H1 (cell line): ENCODE measurements at places on chromosomes 4 and X. TPM values are rescaled to one million over a fixed set of nuclear protein-coding genes. Genes with fewer than 3 reads are reported as not detected.

DNA sequence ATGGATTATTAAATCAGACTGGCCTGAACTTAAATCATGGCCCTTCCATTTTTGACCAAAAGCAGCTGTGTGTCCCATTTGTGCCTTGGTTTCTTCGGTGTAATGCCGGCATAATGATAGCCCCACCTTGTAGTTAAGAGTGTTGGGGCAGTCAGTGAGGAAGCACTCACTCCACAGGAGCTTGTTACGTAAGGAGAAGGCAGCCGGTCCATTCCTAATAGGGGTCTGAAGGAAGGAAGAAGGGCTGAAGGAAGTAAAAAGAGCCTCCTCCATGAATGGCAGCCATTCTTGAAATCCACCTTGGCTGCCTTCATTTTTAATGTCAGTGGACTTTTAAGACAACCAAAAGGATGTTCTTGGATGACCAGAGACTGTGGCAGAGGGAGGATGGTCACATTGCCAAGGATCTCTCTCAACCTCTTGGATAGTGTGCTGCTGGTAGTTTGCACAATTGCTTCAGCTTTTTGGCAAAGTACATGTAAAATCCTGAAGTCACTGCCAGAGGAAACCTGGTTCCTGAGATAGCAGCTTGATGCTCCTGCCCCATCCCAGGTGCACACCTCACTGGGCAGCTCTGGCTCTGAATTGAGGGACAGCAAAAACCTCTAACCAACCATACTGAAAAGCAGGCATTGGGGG is 113.5 kb downstream of the PTTG2 start:
- H3K36me3 ChIP-seq, result no peaks in the 10 kb centered on the region; the same call in 1 of the 2 replicates
- peaks cover 2% of the 10 kb centered on the region; the same call in 1 of the 2 replicates for H3K4me1 ChIP-seq
- H3K27me3 ChIP-seq, result no peaks in the 10 kb centered on the region
- H3K4me3 ChIP-seq, result no peak overlapping the region
- H3K27ac ChIP-seq, result no peak overlapping the region

- no peaks in the 10 kb centered on the region for H3K27me3 ChIP-seq
- peak overlapping the region; percentile 80 for H3K4me3 ChIP-seq
- DNase-seq, result no peak
- H3K4me1 ChIP-seq, result peaks cover 5% of the 10 kb centered on the region; the same call in 1 of the 2 replicates
- H3K36me3 ChIP-seq, result no peaks in the 10 kb centered on the region
- peak overlapping the region; percentile 85 for H3K27ac ChIP-seq
Observed at GRCh38 chr4:151324124-151324751, 1.2 kb downstream of the SH3D19 start.

DNA sequence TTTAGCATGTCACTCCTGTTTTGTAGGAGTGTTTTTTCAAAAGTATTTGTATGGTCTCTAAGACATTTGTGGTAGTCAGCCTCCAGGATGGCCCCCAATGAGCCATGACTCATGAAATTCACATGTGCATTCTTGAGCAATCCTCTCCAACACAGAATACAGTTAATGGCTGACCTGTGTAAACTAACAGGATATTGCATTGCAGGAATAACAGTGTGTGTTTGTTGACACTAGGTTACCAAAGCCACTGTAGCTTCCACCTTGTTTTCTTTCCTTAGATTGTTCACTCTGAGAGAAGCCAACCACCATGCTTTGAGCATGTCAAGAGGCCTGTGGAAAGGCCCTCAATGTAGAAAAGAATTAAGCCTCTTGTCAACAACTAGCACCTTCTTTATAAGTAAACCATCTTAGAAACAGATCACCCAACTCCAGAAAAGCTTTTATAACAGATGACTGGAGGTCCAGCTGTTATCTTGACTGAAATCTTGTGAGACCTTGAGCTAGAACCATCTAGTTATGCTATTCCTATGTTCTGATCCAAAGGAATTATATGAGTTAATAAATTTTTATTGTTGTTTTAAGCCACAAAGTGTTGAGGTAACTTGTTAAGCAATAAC is 28.5 kb downstream of the TBCK start:
- H3K4me1 ChIP-seq, result no peaks in the 10 kb centered on the region
- H3K27me3 ChIP-seq, result no peaks in the 10 kb centered on the region
- no peaks in the 10 kb centered on the region for H3K36me3 ChIP-seq
- no peak overlapping the region for H3K27ac ChIP-seq
- no peak overlapping the region for H3K4me3 ChIP-seq

DNA sequence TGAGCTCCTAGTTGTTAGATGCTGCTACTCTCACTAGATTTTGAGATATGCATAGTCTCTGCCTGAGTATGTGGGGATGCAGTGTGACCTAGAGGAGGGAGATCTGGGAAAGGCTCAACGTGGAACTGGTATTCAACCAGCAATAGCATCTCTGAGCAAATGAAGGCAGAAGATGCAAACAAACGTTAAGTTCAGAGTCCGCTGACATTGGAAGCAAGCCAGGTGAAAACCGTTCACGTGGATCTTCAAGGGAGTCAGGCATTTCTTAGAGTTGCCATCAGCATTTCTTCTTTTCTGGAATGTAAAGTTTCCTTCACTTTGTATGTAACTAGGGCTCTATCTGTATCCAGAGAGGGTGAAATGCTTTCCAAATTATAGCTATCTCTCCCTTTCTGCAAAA is 59.9 kb downstream of the C4orf51 start:
- H3K27me3 ChIP-seq, result no peaks in the 10 kb centered on the region
- no peaks in the 10 kb centered on the region for H3K36me3 ChIP-seq
- H3K27ac ChIP-seq, result no peak overlapping the region
- H3K4me3 ChIP-seq, result no peak overlapping the region

DNA sequence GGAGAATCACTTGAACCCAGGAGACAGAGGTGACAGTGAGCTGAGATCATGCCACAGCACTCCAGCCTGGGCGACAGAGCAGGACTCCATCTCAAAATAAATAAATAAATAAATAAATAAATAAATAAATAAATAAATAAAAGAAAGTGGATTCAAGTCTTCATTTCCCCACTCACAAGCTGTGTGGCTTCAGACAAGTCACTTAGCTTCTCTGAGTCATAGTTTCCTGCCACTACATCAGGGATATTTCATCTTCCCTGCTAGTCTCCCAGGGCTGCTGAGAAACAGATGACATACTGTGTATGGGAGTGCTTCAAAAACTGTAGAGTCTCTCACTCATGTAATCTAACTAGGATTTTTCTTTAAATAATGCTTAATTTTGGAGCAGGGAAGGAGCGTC is 37.2 kb downstream of the TBC1D9 start:
- no peaks in the 10 kb centered on the region for H3K27me3 ChIP-seq
- H3K36me3 ChIP-seq, result no peaks in the 10 kb centered on the region
- DNase-seq, result no peak
- no peak overlapping the region for H3K27ac ChIP-seq
- H3K4me1 ChIP-seq, result peaks cover 8% of the 10 kb centered on the region

GIMD1 gene
- not detected in 2 replicates for total RNA-seq

WNK3 gene
- total RNA-seq, result 37.1 and 37.5 TPM in 2 replicates

MCUB gene
- total RNA-seq, result 19.4 and 19.7 TPM in 2 replicates

DNA sequence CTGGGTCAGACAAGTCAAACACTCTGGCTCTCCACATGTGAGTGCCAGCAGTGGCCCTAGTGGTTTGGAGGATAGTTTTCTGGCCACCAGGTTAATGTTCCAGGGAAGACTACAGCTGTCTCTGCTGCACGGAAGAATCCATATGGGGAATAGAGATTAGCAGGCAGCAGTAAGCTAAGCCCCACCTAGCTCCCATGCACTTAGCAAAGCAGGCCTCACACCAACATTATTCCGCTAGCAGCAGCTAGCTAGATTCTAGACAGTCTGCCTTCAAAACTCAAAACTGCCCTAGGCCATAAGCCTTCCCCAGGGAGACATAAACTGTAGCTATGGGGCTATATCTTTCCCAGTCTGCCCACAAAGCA is 203.4 kb downstream of the CHIC1 start:
- no peaks in the 10 kb centered on the region for H3K36me3 ChIP-seq
- no peaks in the 10 kb centered on the region for H3K27me3 ChIP-seq
- no peak overlapping the region for H3K4me3 ChIP-seq
- no peak overlapping the region for H3K27ac ChIP-seq

- no peaks in the 10 kb centered on the region for H3K27me3 ChIP-seq
- DNase-seq, result no peak
- H3K27ac ChIP-seq, result no peak overlapping the region
- no peak overlapping the region for H3K4me3 ChIP-seq
Observed at GRCh38 chr4:157358439-157358838, 137.9 kb downstream of the GRIA2 start.
